ENCODE measurements at places on chromosomes 13 and 19.

GRCh38 chr13:109363431-109363830 is 423.0 kb downstream of the IRS2 start:
- no peak for DNase-seq

GRCh38 chr19:46371371-46371901 is 24.5 kb downstream of the PPP5C start:
- DNase-seq = no peak

GRCh38 chr13:110397436-110398115 is 90.5 kb downstream of the COL4A2 start:
- no peak for DNase-seq

GRCh38 chr19:30092721-30093569 is 150.9 kb downstream of the URI1 start:
- DNase-seq = peak; percentile 71

GRCh38 chr13:61258185-61258584 is 157.5 kb downstream of the PCDH20 start:
- DNase-seq = no peak

GRCh38 chr19:16773259-16773658 is 53.6 kb downstream of the NWD1 start:
- DNase-seq = no peak

- DNase-seq = no peak
Measured at GRCh38 chr13:82220641-82221040, 1661.6 kb downstream of the SLITRK1 start.
